ENCODE measurements at places on chromosomes 5 and 9.
A peak's percentile ranks its signal among the peaks of the same experiment; 100 is the strongest.

- peak; percentile 70 for DNase-seq
Measured at GRCh38 chr9:18260521-18260920, 213.4 kb upstream of the ADAMTSL1 start.

DNA sequence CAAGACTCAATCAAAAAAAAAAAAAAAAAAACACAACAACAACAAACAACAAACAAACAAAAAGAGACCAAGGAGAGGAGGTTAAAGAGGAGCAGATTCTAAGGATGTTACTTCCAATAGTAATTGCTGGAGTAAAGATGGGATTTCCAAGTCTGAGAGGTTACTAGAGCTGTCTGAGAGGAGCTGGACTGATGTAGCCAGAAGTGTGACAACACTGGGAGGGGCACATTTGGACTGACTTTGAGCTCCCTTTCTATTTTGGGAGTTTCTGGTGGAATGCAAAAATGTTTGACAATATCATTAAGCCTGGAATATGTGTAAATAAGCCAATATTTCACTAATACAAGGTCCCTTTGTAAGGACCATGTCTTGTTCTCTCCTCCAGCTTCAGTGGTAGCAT, 25.3 kb upstream of the PANK3 start:
- DNase-seq, result no peak

- DNase-seq, result no peak
Measured at GRCh38 chr9:125142560-125143376, 560 bp downstream of the SCAI start.

DNA sequence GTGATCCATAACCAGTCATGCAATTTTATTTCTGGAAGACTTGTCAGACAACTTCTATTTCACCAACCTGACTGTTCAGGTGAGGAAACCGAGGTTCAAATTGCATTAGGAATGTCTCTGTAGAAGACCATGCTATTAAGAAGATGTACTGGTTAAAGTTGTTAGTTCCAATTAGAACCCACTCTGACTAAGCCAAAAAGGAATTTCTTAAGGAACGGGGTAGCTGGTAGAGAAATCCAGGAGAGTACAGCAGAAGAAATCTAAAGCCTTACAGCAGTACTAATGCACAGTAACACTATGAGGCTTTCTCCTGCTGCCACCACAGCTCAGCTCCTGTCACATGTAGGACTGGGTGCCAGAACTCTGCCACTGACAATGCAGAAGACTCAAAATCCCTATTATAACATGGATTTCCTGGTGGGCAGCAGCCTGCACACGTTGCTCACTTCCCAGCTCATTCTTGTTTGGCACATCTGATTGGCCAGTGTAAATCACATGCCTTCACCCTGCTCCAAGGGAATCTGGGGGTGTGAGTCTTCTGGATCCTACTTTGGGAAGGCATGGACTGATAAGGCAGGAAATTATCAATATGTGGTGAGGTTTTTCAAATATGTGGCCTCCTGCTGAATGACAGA, 37.1 kb downstream of the CAST start:
- DNase-seq, result no peak

- DNase-seq, result no peak
Measured at GRCh38 chr5:16510098-16510497, 44.5 kb upstream of the ZNF622 start.

DNA sequence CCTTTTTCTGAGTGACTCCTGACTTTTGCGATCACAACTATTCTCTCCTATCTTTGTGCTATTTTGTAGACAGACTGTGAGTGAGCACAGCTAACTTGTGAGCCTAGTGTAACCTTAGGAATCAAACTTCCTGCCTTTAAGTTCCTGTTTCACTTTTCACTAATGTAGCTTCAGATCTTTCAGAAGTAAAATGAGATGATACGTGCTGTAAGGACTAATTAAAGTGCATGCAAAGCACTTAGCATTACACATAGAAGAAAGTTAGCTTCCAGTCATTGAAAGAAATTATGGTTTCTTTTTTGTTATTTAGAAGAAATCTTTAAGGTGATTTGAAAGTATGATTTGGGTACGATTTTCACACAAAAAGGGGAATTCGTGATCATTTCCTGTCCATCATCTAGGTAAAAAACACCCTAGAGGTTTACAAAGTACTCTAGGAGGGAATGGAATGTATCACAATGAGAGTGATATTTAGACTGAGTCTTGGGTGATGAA, 122.7 kb downstream of the ST8SIA4 start:
- no peak for DNase-seq

GRCh38 chr9:78630966-78631365, 334.0 kb downstream of the PSAT1 start:
- no peak for DNase-seq

GRCh38 chr5:171524466-171524865, 105.0 kb downstream of the FGF18 start:
- DNase-seq, result no peak

GRCh38 chr5:168726342-168726741, 147.2 kb upstream of the PANK3 start:
- DNase-seq, result no peak

DNA sequence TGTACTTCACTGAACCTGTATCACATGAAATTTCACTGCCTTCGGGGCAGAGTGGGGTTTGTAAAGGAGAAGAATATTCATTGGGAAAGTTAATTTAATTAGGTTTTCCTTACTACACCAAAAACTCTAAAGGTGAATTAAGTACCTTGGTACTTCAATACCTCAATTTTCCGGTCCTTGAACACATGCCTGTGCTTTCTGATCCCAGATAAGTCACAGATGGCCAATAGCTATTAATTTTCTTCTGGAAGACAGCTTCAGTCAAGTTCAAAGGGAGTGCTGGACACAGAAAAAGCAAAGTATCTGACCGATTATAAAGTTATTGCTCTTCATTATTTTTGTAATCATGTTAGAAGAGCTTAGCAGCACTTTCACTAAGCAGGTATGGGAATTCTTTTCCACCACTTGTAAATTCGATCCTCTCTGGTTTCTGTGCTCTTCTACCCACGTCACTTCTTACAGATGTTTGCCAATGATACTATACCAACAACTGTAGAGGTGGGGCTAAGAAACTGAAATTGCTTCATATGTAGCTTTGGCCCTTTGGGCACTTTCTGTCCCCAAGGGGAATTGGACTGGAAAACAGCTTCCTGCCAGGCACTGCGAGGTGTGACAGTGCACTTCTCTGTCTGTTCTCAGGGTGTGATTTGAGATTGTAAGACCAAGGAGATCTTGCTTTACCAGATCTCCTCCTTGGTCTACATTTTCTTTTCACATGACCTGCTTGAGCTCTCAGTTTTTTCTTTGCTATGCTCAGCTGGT, 164.0 kb downstream of the CCDC192 start:
- no peak for DNase-seq

DNA sequence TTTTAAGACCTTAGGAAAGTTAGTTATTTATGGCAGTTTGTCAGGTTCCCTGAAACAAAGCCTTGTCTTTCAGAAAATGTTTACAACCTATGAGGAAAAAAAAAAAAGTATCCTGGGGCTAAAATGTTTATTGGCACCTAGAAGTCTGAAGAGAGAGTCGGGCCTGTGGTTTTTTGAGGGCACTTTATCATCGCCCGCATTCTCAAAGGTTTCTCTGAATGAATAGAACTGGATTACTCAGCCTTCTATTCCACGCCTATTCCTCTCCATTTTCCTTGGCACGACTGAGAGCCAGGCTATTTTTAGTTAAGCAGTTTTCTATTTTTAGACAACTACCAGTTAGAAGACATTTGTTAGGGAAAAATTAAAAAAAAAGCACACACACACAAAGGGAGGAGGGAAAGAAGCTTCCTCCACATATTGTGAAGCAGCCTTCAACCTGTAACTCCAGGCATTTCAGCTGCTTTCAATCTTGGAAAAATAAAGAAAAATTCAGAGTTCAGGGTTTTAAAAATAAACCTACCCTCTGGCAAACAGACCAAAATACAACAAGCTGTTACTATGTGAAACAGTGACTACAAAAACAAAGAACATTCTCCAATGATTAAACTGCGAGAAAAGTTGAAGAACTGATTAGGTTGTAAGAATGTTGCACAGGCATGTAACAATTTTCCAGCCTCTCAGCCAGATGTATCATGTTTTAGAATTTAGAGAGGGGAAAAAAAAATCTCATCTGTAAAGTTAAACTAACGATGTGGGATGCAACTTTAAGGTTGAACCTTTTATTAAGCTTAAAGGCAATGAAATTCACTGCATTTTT, 97.0 kb downstream of the MEF2C start:
- DNase-seq, result peak; percentile 50

DNA sequence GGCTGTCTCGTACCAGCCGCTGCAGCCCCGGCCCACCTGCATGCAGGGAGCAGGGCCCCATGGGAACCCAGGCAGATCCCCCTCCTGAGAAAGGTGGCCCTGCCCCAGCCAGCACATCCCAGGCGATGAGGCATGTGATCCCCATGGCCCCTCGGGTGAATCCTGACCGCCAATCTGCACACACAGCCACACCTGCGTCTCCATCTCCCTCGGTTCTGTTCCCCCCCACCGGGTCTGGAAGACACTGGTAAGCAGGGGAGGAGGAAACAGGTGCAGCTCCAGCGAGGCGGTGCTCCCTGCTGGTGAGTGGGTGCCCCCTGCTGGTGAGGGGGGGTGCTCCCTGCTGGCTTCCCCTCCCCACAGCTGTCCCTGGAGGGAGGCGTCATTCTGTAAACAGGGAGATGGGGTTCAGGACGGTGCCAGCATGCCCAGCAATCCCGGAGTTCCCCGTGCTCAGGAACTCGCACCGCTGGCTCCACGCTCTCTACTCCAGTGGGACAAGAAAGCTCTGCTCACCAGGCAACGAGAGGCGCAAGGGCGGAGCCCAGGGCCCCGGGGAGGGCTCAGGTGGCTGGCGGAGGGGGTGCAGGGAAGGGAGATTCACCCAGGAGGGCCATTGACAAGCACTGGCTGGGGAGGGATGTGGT, 28.4 kb upstream of the SLC12A7 start:
- peak; percentile 47 for DNase-seq

- peak; percentile 66 for DNase-seq
Measured at GRCh38 chr9:90834828-90835595, 33.4 kb downstream of the SYK start.

GRCh38 chr9:93898026-93898425, 57.1 kb downstream of the BARX1 start:
- DNase-seq, result no peak

- DNase-seq, result no peak
Measured at GRCh38 chr5:83993803-83994202, 273.1 kb upstream of the HAPLN1 start.
